Endothelial cell of umbilical vein (primary cell): ENCODE measurements at places on chromosomes 1 and 21. TPM values are rescaled to one million over a fixed set of nuclear protein-coding genes. Genes with fewer than 3 reads are reported as not detected.

- DNase-seq = no peak
Observed at GRCh38 chr1:70033266-70033873, 172.0 kb downstream of the LRRC40 start.

- peak; percentile 41 for DNase-seq
Observed at GRCh38 chr1:219900201-219900600, 28.2 kb downstream of the SLC30A10 start.

GRCh38 chr1:192807211-192808162 lies 1.4 kb upstream of the RGS2 start:
- peak; percentile 94 for DNase-seq

Gene UBE2J2
- 80.7 and 87.2 TPM in 2 replicates for total RNA-seq

Gene DMBX1
- total RNA-seq = not detected in 2 replicates

Gene RPTN
- total RNA-seq = not detected in 2 replicates
